Muscle of arm (tissue), 14 donors: ENCODE measurements at places on chromosomes 16 and 17.

- no peak for DNase-seq
Observed at GRCh38 chr17:74088285-74088933, 115.1 kb upstream of the RPL38 start.

- peak; percentile 76 for DNase-seq
Observed at GRCh38 chr16:71882505-71883167, 1.3 kb downstream of the ZNF821 start.

- DNase-seq, result no peak
Observed at GRCh38 chr16:53457670-53458069, 23.4 kb downstream of the RBL2 start.

- DNase-seq, result no peak
Observed at GRCh38 chr16:83200005-83200779, 573.4 kb downstream of the CDH13 start.

DNA sequence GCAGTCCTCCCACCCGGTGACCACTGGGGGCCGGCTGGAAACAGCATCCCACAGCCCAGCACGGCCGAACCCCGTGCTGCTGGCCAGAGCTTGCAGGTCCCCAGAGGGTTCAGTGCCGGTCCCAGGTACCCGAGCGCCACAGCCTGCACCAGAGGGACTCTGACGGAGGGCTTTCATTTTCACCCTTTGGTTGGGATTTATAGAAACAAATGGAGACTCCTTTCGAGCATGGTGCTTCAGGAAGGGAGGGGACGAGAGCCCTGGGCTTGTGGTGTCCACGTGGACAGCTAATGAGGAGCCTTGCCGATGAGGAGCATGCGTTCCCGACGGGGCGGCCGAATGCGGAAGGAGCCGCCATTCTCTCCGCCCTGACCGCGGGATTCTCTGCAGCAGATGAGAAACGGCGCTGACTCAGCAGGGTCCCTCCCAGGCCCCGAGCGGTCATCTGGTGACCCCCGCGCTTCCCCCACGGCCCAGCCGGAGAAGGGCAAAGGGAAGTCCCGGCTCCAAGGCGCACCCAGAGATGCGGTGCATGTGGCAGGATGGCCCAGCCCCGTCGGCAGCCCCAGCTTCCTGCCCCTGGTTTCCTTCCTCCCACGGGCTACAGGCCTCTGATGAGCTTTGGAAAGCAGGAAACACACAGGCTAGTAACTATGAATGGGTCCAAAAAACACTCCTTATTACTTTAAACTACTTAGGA, 9.8 kb downstream of the SLC38A10 start:
- DNase-seq, result peak; percentile 67
